Hepatic stellate cell (primary cell): ENCODE measurements at places on chromosomes 16 and 17.

- DNase-seq: no peak
These were observed 4.4 kb downstream of the DHRS7B start for GRCh38 chr17:21131137-21131536.

DNA sequence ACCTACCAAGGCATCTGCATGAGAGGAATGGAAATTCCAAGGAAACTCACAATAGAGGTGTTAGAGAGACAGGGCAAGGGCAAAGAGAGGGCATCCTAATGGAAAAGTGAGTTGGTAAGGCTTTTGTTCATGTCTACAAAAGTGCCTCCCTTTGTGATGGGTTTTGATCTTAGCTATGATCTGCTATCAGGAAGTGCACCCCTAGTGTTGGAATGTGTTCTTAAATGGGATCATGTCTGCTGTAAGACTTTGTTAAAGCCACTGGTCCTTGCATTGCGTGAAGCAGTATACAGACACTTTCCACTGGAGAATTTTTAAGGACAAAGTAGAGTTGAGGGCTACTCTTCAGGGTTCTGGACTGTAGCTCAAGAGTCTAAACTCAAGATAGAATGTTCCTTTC, 92.0 kb downstream of the MAP2K6 start:
- DNase-seq: no peak

DNA sequence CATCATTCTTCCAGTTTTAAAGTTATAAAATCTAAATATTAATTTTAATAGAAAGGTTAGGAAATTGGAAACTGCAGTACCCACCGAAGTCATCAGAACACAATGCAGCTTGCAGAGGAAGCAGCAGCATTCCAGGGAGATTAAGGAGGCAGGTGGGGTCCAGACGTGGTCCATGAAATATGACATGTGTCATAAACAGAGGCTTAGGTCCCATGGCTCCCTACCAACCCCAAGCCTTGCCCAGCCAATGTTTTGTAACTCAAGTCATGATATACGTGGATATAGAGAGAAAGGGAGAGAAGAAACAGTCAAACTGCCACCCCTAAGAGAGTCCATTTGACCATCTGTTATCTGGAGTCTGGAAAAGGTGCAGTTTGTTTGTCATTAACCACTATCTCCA, 670.0 kb downstream of the TOX3 start:
- DNase-seq: no peak

DNA sequence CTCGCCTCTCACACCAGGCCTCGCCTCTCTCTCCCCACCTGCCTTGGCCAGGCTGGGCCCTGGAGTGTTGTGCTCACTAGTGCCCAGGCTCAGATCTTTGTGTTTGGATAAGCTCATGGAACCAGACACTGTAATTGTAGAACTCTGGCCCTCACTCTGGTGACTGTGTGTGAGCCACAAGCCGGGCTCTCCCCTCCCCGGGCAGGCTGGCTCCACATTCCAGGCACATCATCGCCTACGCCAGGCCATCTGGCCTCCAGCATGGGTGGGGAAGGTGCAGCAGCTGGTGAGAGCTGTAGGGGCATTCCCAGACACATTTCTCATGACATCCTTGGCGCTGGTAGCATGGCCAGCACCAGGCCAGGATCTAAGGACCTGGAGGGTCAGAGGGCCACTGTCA, 202.3 kb downstream of the RAB11FIP4 start:
- no peak for DNase-seq

DNA sequence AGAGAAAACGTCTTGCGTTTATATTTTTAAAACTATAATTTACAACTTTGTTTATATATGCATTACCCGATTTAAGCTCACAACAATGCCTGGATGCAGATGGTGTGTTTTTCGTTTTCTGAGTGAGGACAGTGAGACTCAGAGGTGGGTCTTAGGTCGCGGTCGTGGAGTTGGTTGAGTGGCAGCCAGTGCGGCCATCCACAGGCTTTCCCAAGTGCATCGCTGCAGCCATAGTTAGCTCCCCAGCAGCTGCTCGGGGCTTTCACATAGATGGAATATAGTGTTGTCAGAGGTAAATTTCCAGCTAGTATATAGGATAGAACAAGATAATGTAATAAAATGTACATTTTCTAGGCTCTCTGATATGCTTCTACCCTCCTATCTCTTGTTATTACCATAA, 417.8 kb downstream of the CDH13 start:
- no peak for DNase-seq

DNA sequence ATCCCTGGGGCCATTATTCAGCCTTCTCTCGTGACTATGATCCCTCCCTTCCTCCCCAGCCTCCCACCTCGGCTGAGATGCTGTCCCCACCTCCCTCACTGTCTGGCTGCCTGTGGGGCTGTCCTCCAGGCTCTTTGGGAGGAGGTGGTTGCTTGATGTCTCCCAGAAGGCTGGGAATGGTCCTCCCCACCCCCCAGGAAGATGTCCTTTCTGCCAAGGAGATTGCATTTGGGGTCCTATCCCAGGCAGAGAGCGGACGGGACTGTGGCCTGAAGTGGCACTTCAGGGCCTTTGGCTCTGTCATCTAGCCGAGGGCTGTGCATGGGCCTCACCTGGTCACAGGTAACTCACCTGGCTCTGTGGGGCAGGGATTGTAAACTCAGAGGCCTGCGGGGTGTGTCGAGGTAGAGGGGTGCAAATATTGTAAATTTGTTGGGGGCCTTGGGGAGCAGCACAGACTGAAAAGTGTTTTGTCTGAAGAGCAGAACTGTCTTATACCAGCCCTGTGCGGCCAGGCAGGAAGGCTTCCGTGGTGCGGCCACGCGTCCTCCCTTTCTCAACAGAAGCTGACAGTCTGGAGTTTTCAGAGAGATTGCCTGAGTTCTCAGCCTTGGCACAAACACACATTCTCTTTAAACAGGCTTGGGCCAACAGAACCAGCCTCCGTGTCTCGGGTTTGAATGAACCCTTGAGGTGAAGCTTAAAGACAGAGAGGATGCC, 177.9 kb downstream of the SEC14L1 start:
- DNase-seq: peak; percentile 58

DNA sequence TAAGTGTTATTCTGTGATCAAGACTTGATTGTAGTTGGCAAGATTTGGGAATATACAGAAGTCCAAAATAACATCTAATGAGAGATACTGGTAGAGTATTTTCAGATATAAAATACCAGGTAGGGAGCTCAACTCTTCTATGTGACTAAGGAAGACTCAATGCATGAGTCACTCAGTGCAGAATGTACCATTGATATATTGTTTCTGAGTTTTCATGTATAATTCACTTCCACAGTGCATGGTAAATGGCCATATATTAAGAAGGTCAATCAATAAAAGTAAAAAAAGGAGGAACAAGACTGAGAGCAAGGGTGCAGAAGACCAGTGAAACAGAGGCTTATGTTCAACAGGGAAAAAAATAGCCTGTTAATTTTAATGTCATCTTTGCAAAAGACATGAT, 1387.9 kb downstream of the CDH8 start:
- no peak for DNase-seq

GRCh38 chr16:29959293-29959692, 2.6 kb upstream of the TMEM219 start:
- no peak for DNase-seq

DNA sequence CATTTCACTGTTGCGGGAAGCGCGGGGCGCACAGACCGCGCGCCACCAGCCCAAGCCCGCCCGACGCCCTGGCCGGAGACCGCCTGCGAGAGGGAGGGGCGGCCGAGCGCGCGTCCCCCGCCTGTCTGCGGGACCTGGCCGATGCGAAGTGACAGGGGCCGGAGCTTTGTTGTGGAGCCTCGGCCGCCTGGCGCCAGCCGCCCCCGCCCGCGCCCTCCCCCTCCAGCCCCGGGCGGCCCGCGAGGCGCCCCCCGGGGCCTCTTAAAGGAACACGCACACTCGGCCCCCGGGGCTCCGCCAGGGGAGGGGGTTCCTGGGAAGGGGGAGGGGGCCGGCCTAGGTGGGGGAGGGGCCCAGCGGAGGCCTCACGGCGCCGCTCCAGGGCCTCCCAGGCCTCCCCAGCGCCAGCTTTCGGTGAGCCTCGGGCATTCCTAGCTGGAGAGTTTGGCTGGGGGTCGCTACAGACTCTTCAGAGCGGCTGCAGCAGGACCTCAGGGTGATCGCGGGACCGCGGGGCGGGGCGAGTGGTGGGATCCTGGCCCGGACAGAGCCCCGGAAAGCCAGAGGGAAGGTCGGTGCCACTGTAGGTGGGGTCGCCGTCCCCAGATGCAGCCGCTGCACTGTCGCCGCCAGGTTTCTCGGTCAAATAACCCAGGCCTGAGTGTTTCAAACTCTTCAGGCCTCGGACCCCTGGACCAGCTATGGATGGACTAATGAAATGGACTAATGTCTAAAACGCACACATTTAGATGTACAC, 2.4 kb upstream of the TBX2 start:
- peak; percentile 73 for DNase-seq

GRCh38 chr16:1378087-1378803, 26.5 kb downstream of the GNPTG start:
- no peak for DNase-seq

DNA sequence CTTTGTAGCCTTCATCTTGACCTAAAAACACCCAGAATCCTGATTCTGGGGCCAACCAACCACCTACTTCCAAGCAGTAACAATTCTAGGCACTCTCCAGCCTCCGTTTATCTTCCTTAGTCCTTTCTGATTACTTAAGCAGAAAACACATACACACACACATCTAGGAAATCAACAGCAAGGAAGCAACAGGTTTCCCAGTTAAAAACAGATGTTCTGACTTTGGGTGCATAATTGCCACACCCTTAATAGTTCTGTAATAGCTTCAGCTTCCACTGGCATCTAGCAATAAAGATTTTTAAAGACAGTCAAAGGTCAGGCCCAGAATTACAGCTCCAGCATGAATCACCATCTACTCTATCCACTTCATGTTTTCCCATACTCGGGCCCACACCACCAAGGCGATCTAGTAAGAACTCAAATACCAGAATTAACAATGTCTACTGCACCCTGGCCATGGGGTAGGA, 2.6 kb downstream of the ARHGAP17 start:
- peak; percentile 74 for DNase-seq

DNA sequence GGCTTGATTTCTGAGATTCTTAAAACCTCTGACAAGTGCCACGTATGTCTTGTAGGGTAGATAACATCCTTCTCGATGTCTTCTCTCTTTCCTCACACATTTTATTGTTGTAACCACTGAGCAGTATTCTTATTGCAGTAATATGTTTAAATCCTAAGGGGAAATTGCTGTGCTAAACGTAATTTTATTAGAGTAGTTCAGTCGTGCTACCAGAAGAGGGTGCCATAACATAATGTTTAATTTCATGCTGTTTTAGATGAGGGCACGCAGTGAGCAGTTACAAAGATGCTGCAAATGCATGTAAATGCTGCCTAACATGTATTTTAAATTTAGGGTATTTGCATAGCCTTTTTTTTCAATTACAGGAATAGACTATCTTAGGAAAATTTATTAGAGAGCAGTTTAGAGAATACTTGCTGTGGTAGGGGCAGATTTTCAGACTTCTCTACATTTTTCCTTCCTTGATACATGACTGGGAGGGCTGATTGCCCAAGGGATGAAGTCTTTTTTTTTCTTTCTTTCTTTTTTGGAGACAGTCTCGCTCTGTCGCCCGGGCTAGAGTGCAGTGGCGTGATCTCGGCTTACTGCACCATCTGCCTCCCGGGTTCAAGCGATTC, 51.7 kb downstream of the GAN start:
- peak; percentile 27 for DNase-seq

- DNase-seq: no peak
These were observed 710.1 kb downstream of the KCNJ2 start for GRCh38 chr17:70879401-70879800.
